Kasumi-1 (cell line): ENCODE measurements at places on chromosomes 3 and 15.

- DNase-seq: no peak
These were observed 324.1 kb upstream of the ICE2 start for GRCh38 chr15:60803059-60803458.

- no peak for DNase-seq
These were observed 341.7 kb upstream of the KCNH8 start for GRCh38 chr3:18806633-18807032.

DNA sequence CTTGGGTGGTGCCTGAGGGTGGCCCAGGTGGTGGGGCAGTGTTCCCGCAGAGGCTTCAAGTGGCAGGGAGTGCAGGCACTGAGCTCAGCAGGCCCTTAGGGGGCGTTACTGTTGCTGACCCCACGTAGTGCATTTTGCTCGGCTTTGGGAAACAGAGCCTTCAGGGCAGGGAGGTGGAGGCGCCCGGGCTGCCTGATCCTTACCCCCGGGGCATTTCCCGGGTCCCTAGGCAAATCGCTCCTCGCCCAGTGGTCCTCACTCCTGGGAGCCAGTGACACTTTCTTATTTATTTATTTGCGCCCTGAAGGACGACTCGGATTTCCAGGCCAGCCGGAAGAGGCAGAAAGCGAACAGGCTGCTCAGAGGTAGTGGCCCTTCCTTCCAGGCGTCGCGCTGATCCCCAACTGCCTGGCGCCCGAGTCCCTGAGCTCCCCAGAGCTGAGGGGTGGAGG lies 10.1 kb upstream of the FOXB1 start:
- no peak for DNase-seq

DNA sequence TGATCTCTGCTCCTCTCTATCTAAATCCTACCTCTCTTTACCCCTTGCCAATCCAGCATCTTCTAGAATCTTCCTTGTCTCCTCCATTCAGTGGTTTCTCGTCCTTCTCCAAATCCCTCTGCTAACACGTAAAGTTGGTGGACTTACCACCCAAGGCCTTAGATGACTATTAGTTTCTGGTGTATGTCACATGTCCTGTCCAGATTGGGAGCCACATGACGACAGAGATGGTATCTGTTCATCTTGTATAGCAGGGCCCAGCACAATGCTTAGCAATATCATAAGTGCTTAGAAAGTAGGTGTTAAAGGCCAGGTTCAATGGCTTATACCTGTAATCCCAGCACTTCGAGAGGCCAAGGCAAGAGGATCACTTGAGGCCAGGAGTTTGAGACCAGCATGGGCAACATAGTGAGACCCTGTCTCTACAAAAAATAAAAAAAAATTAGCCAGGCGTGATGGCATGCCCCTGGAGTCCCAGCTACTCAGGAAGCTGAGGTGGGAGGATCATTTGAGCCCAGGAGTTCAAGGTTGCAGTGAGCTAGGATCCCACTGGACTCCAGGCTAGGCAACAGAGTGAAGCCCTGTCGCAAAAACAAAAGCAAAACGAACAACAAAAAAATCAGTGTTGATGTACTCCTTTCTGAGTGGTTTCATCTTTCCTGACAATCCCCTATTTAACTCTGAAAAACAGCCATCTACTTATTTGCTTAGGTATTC lies 81.8 kb downstream of the HMG20A start:
- DNase-seq: no peak

- no peak for DNase-seq
These were observed 495.3 kb upstream of the RASGRP1 start for GRCh38 chr15:39059917-39060316.

GRCh38 chr3:156633335-156633734 lies 41.1 kb upstream of the TIPARP start:
- DNase-seq: no peak

GRCh38 chr15:31407376-31407775 lies 80.7 kb downstream of the KLF13 start:
- DNase-seq: no peak

GRCh38 chr15:65034719-65035118 lies 5.3 kb upstream of the MTFMT start:
- DNase-seq: no peak

DNA sequence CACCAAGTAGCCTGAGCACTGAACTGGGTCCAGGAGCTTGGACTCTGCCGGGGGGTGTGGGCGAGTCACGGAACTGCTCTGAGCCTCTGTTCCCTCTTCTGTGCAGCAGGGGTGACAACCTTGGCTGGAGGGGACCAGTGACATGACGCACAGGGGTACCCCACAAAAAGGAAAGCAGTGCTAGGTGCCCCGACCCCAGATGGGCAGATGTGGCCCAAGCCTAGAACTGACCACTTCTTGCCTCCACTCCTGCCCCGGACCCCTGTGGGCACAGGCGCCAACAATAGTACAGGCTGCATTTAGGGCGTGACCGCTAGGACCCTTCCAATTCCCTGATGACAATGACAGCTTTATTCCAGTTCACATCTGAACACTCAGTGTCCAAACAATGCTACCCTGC lies 255.9 kb upstream of the LYSMD4 start:
- DNase-seq: no peak

DNA sequence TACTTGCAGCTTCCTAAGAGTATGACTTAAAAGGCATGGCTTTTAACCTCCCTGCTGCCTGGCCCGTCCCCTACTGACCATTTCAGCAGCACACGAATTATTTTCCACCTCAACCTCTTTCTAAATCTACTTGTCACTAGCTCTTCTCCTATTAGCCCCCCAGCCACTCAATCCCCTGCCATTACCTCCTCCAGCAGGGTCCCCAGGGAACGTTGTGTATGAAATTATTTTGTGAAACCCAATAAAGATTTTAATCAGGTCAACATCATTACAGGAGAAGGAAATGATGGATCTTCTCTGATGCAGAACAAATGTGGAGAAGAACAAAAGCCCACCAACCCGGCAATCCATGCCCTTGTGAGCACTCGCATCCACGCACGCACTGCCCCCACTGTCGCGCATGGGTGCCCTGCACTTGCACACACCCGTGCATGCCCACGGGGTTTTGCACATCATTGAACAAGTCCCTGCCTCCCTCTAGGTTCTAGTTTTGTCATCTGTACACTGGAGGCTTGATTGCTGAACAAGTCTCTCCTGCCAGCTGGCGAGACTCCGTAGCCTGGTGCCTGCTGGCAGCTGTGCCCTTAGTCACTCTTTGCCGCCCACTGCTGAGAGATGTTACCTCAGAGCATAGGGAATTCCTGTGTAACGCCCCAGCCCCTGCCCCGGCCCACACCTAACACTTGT lies 51.6 kb downstream of the LINGO1 start:
- no peak for DNase-seq

GRCh38 chr15:45144775-45145174 lies 15.0 kb downstream of the DUOX1 start:
- DNase-seq: no peak

DNA sequence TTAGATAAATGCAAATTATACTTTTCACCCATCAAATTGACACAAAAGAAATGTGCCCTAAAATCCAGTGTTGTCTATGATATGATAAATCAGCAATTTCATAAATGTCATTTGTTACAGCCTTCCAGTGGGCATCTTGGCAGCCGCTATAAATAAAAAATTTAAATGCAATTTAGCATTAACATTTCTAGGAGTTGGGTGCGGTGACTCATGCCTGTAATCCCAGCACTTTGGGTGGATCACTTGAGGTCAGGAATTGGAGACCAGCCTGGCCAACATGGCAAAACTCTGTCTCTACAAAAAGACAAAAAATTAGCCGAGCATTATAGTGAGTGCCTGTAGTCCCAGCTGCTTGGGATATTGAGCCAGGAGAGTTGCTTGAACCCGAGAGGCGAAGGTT lies 65.9 kb upstream of the POMGNT2 start:
- no peak for DNase-seq

DNA sequence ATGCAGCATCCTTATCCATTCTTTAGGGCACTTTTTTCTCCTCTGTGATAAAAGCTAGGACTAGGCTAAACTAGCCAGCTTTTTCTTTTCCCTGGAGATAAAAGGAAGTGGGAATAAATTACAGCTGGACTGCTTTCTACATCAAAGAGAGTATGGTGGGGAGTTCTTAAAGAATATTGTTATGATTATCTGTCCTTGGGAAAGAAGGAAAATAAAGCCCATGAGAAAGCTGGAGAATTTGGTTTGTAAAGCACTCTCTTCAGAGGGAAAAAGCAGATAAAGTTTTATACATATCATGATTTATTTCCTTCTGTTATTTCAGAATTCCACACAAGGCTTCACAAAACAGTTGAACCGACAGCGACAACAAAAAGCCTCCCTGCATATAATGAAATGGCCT lies 923.0 kb downstream of the DIPK2A start:
- DNase-seq: no peak

- no peak for DNase-seq
These were observed 31.5 kb downstream of the ABHD2 start for GRCh38 chr15:89119489-89120478.

DNA sequence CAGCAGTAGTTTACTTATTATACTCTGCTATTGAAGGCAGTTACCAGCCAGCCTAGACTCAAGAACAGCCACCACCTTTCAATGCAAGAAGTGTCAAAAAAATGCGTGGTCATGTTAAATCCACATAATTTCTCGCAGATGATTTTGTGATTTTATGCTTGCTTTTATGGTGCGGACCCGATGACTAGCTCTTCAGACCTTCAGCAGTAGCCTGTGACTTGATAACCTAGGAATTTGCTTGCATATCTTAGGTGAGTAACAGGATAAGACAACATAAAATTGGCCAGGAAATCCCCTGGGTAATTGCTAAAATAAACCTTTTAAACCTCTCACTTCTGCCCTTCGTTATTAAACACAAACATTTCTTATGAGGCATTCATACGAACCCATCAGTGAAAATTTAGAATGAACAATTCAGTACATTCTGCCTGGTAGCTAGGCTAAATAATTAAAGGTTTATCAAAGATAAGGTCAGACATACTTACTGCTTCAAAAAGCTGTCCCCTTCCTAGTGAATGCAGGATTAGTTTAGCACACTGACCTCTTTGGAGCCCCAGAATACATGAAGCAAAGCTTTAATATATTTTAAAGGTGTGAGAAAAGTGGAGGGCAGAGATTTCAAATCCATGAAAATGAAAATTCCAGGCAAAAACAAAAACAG lies 798.8 kb downstream of the OTOL1 start:
- no peak for DNase-seq

GRCh38 chr15:28106294-28107110 lies 7.4 kb upstream of the OCA2 start:
- DNase-seq: no peak

DNA sequence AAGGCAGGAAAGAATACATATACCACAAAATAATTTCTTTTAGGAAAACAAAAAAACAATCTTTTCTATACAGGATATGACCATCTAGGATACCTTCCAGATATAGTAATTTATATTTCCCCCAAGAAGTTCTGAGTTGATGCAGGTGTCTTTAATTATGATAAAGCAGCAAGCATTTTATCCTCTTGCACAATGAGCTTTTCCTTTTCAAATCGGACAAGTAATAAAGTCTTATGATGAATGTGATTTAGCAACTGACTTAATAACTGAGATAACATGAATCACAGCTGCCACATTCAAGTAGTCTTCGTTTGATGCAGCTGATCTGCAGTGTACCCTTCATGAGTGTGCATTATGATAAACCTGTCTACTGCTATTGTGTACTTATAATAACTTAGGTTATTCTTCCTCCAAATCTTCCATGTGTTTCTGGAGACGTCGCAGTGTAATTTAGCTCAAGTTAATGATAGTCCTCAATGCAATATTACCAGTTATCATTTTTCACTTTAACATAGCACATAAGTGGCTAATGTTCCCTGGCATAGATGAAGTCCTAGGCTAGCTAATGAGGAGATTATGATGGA lies 260.3 kb upstream of the MRPL3 start:
- no peak for DNase-seq

GRCh38 chr15:96406701-96407100 lies 76.2 kb downstream of the NR2F2 start:
- DNase-seq: no peak

DNA sequence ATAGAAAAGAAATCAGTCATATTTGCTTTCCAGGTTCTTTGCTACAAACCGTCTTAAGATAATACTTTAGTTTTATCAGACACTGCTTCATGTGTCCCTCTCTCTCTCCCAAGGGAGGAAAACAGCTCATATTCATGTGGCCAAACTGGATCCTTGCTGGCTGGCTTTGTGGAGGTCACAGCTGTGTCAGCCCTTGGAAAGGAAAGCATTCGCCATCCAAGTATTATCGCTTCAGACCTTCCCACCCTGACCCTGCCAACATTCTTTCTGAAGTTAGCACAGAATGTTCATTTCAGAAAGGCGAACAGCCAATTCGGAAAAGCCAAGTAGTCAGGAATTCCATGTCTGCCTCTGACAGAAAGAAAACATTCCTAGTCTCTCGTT lies 213.6 kb downstream of the FEZF2 start:
- DNase-seq: no peak

DNA sequence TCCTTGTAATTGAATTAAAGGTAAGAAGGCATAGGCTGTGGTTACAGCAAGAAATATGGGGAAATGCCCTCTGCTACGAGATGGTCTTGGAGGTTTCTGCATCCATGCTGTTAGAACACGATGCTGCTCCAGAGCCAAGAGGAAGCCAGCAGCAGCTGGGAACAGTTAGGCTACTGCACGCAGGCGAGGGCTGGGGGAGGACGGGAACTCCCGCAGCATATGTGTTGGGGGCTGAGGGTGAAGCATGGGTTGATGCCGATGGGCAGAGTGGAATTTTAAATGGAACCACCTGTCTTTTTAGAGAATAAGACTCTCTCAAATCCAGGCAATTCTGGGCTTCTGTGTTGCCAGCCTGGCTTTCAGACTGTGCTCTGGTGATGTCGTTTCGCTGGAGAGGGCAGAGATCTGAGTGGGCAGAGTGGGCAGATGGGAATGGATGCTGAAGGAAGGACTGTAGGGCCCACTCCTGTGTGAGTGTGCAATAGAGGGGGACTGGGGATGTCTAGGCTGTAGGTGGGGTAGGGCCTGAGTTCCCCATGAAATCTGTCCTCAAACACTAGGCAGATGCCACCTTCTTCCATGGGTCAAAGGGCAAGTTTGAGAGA lies 417.0 kb upstream of the TPM1 start:
- no peak for DNase-seq

GRCh38 chr3:122488262-122488973 lies 26.3 kb downstream of the KPNA1 start:
- no peak for DNase-seq

- no peak for DNase-seq
These were observed 59.3 kb downstream of the PIK3R4 start for GRCh38 chr3:130687327-130687726.

GRCh38 chr15:63502843-63503738 lies 1.3 kb upstream of the USP3 start:
- DNase-seq: peak; percentile 98

DNA sequence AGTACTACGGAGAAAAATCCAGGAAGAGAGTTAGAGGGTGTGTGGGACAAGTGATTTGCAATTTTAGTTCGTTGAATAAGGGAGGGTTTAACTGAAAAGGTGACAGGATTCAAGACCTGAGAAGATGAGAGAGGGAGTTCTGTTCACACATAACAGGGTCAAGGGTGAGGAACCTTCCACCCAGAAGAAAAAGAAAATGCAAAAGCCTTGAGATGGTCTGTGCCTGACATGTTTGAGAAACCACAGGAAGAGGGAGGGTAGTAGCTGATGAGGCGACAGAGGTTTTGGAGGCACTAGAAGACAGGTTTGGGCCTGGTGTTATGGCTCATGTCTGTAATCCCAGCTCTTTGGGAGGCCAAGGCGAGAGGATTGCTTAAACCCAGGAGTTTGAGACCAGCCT lies 591 bp upstream of the SLC25A20 start:
- DNase-seq: no peak
